ENCODE measurements at places on chromosomes 4 and X.

DNA sequence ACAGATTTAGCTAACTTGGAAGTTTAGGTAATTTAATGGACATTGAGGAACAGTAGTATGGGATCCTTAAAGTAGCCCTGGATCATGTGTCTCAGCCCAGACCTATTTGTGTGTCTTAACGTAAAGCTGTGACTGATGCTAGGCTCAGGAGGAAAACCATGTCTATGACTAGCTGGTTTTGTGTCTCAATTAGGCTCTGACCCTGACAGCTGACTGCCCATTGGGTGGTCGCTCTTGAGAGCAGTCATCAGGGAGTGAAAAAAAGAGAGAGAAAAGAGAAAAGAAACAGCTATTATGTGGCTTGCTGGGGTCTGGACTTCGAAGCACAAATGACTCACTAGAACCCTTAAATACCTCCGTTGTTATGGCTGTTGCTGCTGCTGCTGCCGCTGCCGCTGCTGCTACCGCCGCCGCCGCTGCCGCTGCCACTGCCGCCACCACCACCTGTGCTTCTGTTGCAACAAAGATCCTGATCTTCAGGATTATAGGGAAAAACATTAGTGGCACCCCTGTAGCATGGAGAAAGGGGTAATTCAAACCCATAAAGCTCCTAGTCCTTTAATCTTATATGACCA, 70.7 kb downstream of the GSPT2 start:
- DNase-seq = no peak

DNA sequence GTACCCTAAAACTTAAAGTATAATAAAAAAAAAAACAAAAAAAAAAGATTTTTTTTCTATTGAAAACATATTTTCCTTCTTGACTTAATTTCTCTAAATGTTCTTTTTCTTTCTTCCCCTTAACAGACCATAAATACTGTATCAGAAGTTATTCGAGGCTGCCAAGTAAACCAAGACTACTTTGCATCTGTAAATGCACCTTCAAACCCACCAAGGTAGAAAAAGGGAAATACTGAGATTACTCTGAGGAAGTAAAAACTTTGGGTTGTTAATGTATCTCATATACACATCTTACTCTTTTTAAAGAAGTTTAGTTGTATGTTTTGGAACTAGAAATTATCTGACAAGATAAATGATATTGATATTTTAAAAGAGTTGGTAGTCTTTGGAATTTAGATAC, 65.6 kb downstream of the USO1 start:
- no peak for DNase-seq

DNA sequence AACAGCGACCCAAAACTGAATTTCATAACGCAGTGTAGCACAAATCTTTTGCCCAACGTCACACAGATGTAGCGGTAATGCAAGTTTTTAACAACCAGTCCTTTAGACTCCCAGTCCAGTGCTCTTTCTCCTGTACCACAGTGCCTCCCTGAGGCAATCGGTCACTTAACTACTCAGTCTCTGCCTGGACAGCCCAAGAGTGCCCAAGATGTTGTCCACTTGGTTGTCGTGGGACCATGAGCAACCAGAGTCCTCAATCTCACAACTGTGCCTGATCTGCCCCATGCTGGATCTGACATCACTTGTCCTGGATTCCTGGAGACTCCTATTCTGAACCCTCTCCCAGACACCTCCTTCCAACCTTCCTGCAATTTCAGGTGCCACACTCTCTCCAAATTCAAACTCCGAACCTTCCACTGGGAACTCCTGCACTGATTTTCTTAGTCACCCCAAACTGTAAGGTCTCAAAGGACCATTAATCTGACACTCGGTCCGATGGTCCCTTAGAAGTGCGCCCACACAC, 702 bp downstream of the MMGT1 start:
- no peak for DNase-seq

GRCh38 chr4:92120810-92121498, 182.8 kb upstream of the GRID2 start:
- DNase-seq = no peak

DNA sequence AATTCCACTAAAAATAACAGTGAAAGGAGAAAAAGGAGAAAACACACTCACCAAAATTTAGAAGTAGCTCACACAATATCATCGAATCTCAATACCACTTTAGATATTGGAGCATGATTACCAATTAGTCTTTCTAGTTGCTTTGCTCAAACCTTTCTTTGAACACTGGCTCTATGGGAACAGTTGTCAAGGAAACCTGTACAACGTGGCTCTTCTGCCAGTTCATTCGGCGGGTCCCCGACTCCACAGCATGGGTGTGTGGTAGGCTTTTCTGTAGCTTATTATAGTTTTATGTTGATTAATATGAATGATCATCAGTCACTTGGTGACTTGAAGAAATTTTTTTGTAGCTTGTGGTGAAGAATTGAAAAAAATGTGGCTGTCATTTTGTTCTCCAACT, 50.2 kb upstream of the TMEM150C start:
- DNase-seq = no peak
